Sigmoid colon (tissue), 7 donors: ENCODE measurements at places on chromosomes 3 and 15. TPM values are rescaled to one million over a fixed set of nuclear protein-coding genes. Genes with fewer than 3 reads are reported as not detected.

The GABRA5 gene
- polyA plus RNA-seq, result not detected

The APBA2 gene
- polyA plus RNA-seq, result 0.46 TPM

The PRTG gene
- polyA plus RNA-seq, result not detected

The SCAANT1 gene
- polyA plus RNA-seq, result not detected

The ARGFX gene
- not detected for polyA plus RNA-seq

The GOLGA8M gene
- 0.16 TPM for polyA plus RNA-seq

The ALPK3 gene
- polyA plus RNA-seq, result under 0.01 TPM
